ENCODE measurements at places on chromosomes 12 and 14.
A peak's percentile ranks its signal among the peaks of the same experiment; 100 is the strongest.

- no peak for DNase-seq
Measured at GRCh38 chr14:67852926-67853604, 33.5 kb downstream of the RAD51B start.

GRCh38 chr12:65293735-65294134, 15.3 kb downstream of the MSRB3 start:
- no peak for DNase-seq

GRCh38 chr14:25122211-25122610, 72.3 kb upstream of the STXBP6 start:
- DNase-seq: no peak

GRCh38 chr12:26465419-26466097, 270.2 kb downstream of the SSPN start:
- DNase-seq: no peak

DNA sequence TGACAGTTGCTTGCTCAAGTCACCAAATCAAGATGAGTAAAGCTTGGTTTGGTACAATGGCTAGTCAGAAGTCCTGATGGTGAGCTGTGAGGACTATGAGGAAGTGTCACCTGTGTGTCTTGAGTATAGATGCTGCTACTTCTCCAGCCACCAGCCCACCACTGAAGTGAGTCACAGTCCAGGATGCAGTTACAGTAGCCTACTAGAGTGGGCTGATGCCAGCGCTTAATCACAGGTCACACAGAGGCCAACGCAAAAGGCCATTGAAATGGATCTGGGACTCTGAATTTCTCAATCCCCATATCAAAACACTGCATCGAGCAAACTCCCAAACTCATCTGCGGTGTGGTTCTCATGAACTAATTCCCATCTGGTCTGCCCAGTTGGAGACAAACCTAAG, 223.1 kb downstream of the ANO6 start:
- DNase-seq: no peak

- DNase-seq: no peak
Measured at GRCh38 chr12:16030744-16031143, 119.6 kb downstream of the DERA start.

GRCh38 chr14:89422181-89422951, 5.3 kb upstream of the FOXN3 start:
- DNase-seq: no peak

GRCh38 chr14:21614240-21614639, 20.5 kb downstream of the OR10G2 start:
- no peak for DNase-seq

GRCh38 chr14:75648066-75648838, 12.4 kb downstream of the ERG28 start:
- DNase-seq: no peak

DNA sequence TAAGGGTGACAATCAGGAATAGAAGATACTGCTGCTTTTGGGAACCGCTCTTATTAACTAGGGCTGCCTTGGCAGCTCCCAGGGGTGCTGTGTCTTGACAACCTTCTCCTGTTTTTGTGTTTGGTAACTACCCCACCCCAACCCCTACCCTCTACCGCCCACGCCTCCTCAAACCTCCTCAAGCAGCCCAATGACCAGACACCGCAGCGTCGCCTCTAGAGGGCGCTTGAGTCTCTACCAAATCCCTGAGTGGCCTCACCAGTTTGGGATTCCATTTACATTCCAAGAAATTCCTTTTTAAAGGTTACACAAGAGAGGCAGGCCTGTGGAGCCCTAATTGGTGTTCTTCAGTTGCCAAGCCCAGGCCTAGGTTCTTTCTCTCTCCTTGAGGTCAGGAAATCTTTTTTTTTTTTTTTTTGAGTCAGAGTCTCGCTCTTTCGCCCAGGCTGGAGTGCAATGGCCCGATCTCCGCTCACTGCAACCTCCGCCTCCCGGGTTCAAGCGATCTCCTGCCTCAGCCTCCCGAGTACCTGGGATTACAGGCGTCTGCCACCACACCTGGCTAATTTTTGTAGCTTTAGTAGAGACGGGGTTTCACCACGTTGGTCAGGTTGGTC, 72.4 kb upstream of the USP44 start:
- peak; percentile 48 for DNase-seq

GRCh38 chr14:25843481-25844470, 754.1 kb downstream of the NOVA1 start:
- no peak for DNase-seq

DNA sequence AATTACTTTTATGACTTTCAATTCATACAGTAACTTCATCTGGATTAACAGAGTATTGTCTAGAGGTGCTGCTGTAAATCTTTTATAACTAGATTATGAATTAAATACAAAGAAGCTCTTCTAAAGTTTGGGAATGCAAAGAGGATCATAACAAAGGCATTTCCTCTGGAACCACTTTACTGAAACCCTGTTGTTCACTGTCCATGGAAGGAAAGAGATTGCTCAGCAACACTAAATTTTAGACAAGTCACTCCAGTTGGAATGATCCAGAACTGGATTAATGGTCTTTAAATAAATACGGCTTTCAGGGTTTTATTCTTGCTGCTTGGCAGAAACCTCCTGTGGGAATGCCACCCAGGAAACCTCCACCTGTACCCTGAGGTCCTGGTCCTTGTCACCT, 250.6 kb downstream of the KSR2 start:
- DNase-seq: no peak

- no peak for DNase-seq
Measured at GRCh38 chr12:117377758-117378157, 16.3 kb upstream of the NOS1 start.

GRCh38 chr12:52498946-52499345, 5.9 kb upstream of the KRT6A start:
- DNase-seq: no peak

DNA sequence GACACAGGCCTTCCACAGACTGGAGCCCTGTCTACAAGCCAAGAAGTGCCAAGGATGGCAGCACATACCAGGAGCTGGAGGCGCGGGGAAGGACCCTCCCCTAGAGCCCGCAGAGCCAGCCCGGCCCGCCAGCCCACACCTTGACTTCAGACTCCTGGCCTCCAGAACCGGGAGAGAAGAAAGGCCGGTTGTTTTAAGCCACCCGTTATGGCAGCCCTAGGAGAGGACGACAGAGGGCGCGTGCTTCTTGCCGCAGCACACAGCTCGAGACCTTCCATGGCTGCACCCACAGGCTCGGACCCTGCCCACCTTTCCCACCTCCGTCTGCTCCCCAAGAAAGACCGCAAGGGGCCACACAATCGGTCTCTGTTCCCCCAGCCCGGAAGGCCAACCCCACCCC, 53.7 kb downstream of the RNF34 start:
- no peak for DNase-seq

- DNase-seq: no peak
Measured at GRCh38 chr12:80715713-80716249, 931 bp upstream of the MYF5 start.

GRCh38 chr14:101707863-101708620, 53.5 kb upstream of the PPP2R5C start:
- no peak for DNase-seq

- DNase-seq: no peak
Measured at GRCh38 chr14:41607304-41607775, 664 bp downstream of the LRFN5 start.

DNA sequence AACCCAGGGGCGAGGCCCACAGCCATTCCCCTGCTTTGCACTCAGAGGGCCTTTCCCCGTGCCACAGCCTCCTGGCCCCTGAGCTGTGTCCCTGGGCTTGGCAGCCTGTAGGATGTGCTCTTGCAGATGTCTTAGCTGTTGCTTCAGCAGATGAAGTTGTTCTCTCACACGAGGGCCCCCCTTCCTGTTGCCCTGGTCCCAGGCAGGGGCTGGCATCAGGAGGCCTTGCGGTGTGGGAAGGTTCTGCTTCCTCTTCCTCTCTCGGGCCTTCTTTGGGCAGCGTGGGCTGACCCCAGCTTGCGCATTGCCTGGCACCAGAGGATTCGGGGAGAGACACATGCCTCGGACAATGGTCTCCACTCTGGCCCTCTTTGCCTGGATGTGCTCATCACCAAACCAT, 12.7 kb downstream of the PROX2 start:
- no peak for DNase-seq

- no peak for DNase-seq
Measured at GRCh38 chr14:95136631-95137030, 20.7 kb downstream of the DICER1 start.

- DNase-seq: no peak
Measured at GRCh38 chr12:32270818-32271710, 128.3 kb upstream of the FGD4 start.

DNA sequence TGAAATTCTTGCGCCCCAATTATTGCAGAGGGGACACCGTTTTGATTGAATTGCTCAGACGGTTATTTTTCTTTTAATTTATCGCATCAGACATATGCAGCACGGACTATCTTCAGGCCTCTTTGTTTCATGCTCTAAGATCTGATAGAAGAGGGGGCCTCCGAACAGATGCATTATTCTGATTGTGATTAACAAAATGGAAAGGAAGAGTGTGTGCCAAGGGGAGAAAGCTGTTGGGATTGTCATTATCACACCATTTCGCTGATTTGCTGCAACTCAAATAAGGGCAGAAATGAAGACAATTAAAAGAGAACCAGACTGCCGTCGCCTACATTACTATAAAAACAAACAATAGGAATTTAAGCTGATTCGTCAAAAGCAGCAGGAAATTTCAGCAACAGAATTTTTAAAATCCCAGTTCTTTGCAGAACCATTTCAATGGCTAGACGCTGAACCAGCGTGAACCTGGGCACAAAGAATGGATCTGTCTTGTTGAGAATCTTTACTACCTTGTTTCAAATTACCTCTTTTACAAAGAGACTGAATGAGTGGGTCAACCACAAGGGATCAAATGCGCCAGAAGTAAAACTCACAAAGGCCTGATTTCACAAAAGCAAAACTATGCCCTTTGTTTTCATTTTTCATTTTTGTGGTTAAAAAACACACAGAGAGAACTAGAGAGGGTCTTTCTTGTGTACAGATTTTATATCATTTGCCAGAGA, 30.6 kb downstream of the TMEM132D start:
- no peak for DNase-seq

GRCh38 chr14:101630056-101630965, 69.0 kb downstream of the DIO3 start:
- no peak for DNase-seq

- no peak for DNase-seq
Measured at GRCh38 chr14:34684578-34684977, 29.8 kb downstream of the CFL2 start.

GRCh38 chr14:89283327-89284060, 133.5 kb downstream of the FOXN3 start:
- DNase-seq: peak; percentile 11

DNA sequence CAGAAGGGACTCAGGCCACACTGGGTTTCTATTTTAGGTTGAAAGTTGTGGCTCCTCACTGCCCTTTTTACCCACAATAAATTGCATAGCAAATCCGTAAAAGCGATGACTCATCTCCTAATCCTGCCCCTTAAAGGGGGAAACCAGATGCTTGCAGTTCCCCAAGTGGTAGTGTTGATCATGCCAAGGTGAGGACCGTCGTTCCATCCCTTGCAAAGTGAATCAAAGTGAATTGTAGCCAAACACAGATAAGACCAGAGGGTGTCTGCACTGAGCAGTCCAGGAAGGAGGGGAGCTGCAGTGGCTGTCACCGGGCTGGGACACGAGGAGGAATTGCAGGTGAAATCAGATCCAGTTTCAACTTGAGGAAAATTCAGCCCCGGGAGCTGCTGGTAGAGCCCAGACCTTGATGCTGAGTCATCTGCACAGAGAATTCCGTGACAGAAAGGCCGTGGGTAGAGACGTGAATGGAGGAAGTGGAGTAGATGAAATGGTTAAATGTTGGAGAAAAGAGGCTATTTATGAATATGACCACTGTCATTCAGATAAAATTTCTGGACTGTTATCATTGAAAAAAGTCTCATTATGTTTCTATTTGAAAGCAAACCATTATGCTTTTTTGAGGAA, 44.2 kb upstream of the MMP17 start:
- no peak for DNase-seq

GRCh38 chr12:113130457-113131135, 5.0 kb downstream of the RASAL1 start:
- no peak for DNase-seq

- no peak for DNase-seq
Measured at GRCh38 chr12:84841591-84841990, 71.0 kb downstream of the SLC6A15 start.

DNA sequence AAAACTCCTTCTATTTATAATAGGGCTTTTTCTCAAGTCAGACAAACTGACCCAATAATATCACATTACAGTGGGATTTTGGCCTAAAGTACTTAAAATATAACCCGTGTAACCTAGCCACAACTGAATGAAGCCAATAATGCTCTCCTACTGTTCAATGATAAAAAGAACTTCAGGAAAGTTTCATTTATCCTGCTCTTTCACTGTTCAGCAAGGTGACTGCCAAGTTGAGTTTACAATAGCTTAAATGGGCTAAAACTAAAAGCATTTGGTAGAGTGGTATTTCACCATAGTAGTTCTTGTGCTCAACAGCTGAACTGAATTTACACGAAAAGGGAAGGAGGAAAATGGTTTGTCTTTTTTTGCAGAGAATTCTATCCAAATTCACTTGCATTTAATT, 49.8 kb downstream of the CNTN1 start:
- DNase-seq: no peak

DNA sequence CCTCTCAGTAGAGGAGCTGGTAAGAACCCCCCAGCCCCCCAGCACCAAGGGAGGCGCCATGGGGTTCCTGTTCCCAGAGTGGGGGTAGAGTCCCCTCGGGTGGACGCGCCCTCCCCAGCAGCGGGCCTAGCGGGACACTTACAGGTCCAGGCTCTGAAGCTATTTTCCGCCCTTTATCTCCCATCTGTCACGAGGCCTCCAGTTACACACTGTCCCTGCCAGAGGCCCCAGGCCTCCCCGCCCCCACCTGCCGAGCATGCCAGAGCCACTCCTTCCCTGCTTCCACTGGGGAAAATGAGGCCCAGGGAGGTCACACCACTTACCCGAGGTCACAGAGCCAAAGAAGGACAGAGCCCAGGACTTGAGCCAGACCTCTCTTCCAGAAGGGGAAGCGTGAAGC, 3.1 kb downstream of the C14orf180 start:
- no peak for DNase-seq

GRCh38 chr12:88122666-88123065, 19.2 kb downstream of the CEP290 start:
- DNase-seq: no peak

- no peak for DNase-seq
Measured at GRCh38 chr14:68932231-68932630, 46.9 kb downstream of the ACTN1 start.

GRCh38 chr14:72880820-72881219, 13.1 kb downstream of the DPF3 start:
- DNase-seq: no peak

- DNase-seq: no peak
Measured at GRCh38 chr12:72522411-72522810, 250.2 kb downstream of the TRHDE start.

- DNase-seq: no peak
Measured at GRCh38 chr12:132764231-132764630, 2.6 kb upstream of the ANKLE2 start.

Measured in CD4-positive, alpha-beta T cell treated with Interleukin-1 beta for 1 hour (primary cell).